Thoracic aorta (tissue), 2 donors: ENCODE measurements at places on chromosomes 2 and 18.

DNA sequence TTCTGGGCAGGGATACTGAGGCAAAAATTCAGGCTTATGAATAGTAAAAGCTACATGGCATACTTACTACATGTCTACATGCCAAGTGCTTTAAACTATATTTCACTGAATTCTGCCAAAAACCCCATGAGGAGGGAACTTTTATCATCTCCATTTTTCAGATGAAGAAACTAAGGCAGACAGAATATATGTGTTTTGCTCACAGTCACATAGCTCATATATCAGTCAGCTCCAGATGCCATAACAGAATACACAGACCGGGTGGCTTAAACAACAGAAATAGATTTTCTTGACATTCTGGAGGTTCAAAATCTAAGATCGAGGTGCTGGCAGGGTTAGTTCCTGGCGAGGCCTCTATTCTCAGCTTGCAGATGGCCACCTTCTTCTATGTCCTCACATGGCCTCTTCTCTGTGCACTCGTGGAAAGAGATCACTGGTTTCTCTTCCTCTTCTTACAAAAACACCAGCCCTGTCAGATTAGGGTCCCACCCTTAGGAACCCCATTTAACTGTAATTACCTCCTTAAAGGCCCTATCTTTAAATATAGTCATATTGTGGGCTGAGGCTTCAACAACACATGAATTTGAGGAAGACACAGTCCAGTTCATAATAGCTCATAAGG lies 27.1 kb upstream of the CREB1 start:
- DNase-seq = no peak

DNA sequence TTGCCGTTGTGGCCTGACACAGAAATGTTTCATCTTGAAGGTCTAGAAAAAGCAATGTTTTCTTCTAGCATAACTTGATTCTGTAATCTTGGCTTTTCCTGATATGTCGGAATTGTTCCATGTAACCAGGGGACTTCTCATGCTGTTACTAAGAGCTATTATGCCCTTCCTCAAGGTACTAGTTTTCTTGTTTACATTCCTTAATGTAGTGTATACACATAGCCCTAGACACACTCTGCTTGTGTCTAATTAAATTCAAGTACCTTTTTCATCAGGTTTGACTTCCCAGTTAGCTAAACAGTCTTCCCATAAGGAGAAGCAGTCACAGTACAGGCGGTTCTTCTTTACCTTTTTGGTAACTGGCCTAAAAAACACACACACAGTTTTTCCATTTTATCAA lies 122.8 kb upstream of the MSH6 start:
- DNase-seq = no peak

DNA sequence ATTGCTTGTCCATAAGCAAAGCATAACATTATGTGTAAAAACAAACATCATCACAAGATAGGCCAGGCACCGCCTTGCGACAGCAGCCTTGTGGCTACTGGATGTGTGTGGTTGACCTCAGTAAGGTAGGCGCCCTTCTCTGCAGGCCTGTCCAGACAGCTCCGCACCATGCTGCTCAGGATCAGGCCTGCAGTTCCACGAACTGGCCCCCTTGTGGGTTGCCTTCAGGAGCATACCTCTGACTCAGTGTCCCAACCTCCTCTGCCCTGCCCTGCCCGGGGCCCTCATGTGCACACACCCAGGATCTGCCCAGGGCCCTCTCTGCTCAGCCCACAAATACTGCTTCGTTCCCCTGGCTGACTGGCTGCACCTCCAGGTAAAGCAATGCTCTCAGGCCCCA lies 16.1 kb upstream of the ZNF236 start:
- DNase-seq = no peak

DNA sequence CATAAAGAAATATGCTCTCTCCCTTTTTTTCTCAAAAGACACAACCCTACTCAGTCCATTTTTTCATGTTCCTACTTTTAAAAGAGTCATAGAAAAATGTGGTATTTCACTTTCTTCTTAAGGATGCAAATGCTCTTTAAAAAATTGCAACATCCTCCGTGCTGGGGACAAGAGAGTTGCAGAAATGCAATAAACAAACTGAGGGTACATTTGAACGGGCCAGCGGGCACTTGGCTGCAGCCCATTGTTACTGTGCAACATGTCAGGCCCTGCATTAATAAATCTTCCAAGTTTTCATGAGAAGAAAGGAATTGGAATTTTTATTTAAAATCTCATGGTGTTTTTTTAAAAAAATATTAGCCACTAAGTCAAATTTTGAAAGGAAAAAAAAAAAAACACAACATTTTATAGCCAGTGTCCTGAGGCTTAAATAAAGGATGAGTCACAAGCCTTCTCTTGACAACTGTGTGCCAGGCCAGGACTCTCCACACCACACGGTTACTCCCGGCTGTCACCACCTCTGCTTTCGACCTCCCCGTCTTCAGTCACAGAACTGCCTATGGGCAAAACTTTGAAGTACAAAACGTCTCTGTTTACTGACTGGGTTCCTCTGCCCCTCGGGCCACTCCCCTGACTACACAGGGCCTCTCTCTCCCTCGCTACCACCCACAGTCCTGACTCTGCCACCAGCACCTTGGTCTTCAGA lies 57.5 kb upstream of the MFF start:
- no peak for DNase-seq

DNA sequence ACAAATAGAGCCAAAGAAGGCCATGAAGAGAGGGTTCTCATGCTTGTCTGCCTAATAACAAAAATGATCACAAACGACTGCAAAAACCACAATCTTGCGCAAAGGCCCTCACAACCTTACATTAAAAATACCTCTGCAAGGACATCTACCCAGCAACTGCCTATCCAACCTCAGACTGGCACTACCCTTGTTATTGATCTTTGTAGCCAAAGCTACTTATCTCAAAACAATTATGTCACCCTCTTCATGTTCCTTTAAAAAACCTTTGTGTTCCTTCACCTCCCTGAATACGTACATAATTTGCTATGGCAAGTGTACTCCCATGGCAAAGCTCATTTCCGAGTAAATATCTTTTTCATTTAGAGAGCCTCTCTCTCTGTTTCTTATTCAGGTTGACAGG lies 44.1 kb downstream of the TMEM163 start:
- DNase-seq = no peak

DNA sequence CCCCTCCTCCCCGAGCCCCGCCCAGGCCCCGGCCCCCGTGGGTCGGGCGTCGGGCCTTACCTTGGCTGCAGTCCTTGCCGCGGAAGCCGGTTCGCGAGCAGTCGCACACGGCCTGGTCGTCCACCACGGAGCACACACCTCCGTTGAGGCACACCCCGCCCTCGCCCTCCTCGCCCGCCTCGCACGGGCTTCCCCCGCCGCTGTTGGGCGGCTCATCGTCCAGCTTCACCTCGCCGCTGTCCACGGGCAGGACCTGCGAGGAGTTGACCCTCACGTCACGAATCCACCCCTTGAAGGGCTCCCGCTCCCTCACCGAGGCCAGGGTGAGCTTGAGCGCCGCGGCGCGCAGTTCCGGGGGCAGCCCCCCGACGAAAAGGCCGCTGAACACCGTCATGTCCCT lies 4.5 kb downstream of the NRXN1 start:
- no peak for DNase-seq

DNA sequence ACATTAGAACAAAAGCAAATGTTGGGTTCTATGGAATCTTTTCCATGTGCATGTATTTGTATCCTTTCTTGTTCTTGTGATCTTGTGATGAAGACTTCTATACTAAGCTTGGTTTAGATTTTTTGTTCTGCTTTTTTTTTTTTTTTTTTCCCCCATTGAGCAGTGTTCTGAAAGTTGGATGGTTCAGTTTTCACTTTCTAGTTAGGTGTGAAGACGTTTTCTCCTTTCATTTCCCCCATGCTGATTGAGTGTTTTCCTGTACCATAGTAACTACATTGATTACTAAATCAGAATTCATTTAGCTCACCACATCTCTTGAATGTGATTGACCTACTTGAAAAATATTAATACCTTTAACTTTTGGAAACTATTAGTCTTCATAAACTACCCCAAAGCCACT lies 34.1 kb downstream of the NOP58 start:
- no peak for DNase-seq

DNA sequence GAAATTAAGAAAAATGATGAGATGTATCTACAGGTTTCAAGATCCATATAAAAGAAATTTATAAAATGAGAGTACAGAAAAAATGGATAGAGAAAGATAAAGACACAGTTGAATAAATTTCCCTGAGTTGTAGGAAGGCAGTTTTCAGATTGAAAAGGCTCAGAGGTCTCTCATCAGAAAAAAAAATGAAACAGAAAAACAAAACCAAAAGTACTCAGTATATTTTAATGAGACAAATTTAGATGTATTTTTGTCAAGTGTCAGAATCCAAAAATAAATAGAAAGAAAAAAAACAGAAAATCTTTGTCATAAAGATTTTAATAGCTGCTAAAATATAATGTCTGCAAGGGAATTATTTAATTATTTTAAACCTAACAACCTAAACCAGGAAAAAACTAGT lies 520.5 kb downstream of the KCNJ3 start:
- DNase-seq = no peak

GRCh38 chr2:126749537-126749936 lies 93.6 kb downstream of the GYPC start:
- DNase-seq = no peak

DNA sequence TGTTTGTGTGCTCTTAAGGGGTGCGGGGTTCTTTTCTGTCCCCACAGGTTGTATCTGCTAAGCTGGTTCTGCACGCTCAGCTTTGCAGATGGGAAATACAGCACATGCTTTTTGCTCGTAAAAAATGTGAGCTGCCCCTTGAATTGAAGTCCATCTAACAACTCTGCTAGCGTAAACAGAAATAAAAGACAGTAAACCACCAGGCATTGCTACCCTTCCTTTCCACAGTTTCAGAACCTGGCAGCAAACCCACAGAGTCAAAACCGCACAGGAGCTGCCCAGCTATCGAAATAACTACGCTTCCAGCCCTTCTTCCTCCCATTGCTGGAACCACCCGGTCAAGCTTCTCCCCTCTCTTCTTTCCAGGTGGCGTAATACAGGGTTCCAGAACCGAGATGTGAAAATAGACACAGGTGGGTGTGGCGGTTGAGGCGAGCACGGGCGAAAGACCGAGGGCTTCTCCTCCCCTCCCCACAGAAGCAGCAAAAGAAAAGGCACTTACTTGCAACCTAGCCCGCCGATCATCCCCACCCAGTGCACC lies 479 bp downstream of the SCN9A start:
- DNase-seq = no peak

- DNase-seq = no peak
Measured at GRCh38 chr2:202542142-202542541, 92.6 kb upstream of the FAM117B start.

DNA sequence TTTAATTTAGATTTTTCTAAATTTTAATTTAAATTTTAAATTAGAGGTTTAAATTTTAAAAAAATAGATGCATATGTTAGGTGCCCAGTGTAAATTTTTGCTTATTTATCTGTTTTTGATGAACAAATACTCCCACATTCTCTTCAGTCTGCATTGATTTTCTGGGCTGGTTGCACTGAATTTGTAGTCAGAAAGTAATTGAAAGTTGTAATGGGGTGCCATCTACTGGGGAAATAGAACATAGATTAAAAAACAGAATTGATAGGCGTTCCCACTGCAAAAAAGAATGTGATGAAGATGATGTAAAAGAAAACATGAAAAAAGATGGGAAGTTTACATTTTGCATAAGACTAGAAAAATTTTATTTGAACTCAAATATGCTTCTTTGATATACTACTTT lies 51.7 kb upstream of the CCDC85A start:
- no peak for DNase-seq
